H9 (cell line): ENCODE measurements at places on chromosomes 1 and 21.

DNA sequence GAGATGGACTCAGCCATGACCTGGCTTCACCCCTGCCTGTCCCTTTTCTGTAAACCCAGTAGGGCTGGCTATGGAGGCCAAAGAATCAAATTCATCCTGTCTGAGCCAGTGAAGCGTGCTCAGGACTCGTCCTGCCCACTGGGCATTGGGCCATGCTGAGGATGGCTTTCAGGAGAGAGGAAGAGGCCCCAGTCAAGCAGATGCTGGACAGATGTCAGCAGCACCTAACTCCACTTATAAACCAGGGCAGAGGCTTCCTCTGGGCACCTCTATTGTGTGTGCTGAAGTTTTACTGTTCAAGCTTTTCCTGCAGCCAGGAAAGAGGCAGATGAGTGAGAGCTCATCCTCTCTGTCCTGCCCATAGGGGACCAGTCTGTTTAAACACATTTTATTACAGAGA lies 97.4 kb upstream of the GCLM start:
- DNase-seq: no peak

GRCh38 chr21:42554251-42554961 lies 40.8 kb downstream of the SLC37A1 start:
- DNase-seq: no peak

DNA sequence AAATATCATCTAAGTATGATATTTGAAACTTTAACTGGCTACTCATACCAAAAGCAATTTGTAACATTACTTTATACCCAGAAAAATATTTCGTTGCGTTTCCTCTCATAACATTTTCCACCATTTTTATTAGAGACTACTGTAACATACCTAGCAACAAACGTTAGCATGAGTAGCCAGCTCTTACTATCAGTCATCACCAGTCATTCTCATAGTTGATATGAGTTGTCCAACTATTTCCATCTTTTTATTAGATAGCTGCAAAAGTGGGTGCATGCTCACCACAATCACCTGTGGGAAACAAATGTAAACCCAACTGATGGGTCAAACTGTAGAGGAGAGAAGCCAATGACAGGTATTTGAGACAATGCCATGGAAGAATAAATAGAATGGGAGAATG lies 114.6 kb downstream of the AKT3 start:
- no peak for DNase-seq

GRCh38 chr1:38735651-38736161 lies 123.9 kb downstream of the RRAGC start:
- DNase-seq: no peak

DNA sequence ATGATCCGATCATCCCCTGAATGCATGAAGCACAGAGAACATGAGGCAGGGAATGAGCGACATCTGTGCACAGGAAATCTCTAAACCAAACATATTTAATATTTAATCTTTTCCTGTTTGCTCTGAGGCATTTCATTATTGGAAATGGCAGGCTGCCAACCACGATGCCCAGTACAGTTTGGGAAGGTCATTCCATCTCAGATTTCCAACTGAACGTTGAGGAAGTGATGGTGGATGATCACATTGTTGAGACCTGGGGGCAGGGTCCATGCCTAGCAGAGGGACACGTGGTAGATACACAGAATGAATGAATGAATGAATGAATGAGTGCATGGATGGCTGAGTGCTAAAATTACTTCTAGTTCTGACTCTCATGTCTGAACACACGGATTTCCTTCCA lies 15.9 kb upstream of the FASLG start:
- no peak for DNase-seq

- peak; percentile 61 for DNase-seq
These were observed 1.2 kb downstream of the SYTL1 start for GRCh38 chr1:27342778-27343638.

- no peak for DNase-seq
These were observed 147.3 kb downstream of the KAZN start for GRCh38 chr1:14745789-14746188.

DNA sequence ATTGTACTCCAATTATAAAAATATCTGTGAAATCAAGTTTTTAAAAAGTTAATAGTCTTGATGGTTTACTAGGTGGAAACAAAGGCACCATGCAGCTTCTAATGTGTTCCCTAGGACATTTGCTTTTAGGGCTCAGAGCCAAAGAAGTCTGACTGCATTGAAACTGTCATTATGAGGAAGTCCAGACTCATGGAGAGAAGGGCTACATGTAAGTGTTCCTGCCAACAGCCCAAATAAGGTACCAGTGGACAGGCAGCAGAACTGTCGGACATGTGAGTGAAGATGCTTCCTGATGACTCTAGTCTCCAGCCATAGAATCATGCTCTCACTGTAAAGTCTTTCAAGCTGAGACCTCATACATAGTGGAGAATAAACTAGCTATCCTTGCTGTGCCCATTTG lies 287.6 kb downstream of the AKT3 start:
- no peak for DNase-seq

- no peak for DNase-seq
These were observed 252.3 kb upstream of the FGGY start for GRCh38 chr1:59044535-59045121.

- no peak for DNase-seq
These were observed 10.9 kb downstream of the SLC1A7 start for GRCh38 chr1:53131590-53131938.

- DNase-seq: no peak
These were observed 39.3 kb downstream of the MAGI3 start for GRCh38 chr1:113429461-113430153.

GRCh38 chr1:241518476-241519307 lies 863 bp downstream of the FH start:
- DNase-seq: peak; percentile 38

- DNase-seq: no peak
These were observed 11.7 kb downstream of the OR2AJ1 start for GRCh38 chr1:247936415-247936814.

- no peak for DNase-seq
These were observed 42.3 kb upstream of the NHLH2 start for GRCh38 chr1:115882913-115883902.

DNA sequence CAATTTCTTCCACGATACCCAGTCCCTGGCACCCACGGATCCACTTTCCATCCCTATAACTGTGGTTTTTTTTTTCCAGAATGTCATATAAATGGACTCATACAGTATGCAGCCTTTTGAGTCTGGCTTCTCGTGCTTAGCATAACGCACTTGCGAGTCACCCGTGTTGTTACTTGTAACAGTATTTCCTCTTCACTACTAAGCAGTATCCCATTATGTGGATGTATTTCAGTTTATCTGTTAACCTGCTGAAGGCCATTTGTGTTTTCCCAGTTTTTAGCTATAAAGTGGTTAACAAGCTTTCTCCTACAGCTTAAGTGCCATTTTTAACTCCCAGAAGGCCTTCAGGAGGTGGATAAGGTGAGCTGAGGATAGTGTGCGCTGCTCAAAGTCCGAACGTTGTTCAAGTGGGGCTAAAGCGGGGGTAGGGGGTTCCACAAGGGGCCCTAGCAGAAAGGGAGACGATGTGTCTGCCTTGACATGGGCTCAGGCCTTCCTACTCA lies 829 bp downstream of the ADAR start:
- DNase-seq: no peak

GRCh38 chr1:20615946-20616846 lies 17.1 kb upstream of the PINK1 start:
- no peak for DNase-seq

DNA sequence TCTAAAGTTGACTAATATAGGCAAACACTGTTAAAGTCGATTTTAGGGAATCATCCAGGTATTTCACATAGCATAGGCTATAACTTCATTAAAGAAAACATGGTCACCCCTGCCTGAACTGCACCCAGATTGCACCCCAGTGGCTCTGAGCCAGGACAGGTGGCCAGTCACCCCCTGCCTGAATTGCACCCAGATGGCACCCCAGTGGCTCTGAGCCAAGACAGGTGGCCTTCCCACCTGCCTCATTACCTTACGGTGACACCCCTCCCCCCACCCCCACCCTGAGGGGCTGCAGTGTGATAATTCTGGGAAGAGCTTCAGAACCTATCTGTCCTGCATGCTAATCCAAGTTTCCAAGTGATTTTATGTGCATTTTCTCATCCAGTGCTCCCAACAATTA lies 78.9 kb downstream of the DSCAM start:
- no peak for DNase-seq
